ENCODE measurements at places on chromosomes 3 and 15.

DNA sequence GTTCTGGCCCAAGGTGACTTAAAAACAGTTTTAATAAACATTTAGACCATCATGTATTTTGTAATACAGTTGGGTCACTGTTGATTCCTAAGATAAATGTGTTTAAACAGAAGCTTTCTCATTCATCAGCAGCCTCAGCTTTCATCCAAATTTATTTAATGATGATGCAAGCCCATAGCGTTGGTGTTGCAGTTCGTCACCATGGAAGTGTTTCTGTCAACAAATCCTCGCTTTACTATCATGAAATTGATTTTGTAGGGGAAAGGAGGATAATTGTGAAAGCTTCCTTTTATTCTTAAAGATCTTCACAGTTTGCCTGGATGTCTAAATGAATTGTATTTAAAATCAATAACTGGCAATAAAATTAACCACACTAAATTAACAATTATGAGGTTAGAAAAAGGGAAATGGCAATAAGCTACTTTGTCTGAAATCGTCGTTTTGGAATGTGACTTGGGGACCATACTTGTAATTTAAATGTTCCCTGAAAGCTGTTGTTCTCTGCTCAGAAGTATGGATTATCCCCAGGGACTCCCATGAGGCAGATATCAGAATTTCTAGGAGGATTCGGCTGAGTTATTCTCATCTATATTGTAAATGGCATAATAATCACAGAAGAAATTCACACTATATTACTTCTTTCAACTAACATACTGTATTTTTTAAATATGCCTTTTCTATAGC, 29.0 kb downstream of the CMSS1 start:
- peak overlapping the region; percentile 7 for H3K4me3 ChIP-seq
- H3K4me1 ChIP-seq = peaks cover 3% of the 10 kb centered on the region
- H3K27me3 ChIP-seq = no peaks in the 10 kb centered on the region
- H3K36me3 ChIP-seq = peaks cover 42% of the 10 kb centered on the region
- DNase-seq = no peak

GRCh38 chr3:154151969-154152368, 30.8 kb downstream of the ARHGEF26 start:
- no peaks in the 10 kb centered on the region for H3K27me3 ChIP-seq
- no peak overlapping the region for H3K4me3 ChIP-seq
- H3K27ac ChIP-seq = no peak overlapping the region
- H3K4me1 ChIP-seq = no peaks in the 10 kb centered on the region
- peaks cover 21% of the 10 kb centered on the region for H3K36me3 ChIP-seq

DNA sequence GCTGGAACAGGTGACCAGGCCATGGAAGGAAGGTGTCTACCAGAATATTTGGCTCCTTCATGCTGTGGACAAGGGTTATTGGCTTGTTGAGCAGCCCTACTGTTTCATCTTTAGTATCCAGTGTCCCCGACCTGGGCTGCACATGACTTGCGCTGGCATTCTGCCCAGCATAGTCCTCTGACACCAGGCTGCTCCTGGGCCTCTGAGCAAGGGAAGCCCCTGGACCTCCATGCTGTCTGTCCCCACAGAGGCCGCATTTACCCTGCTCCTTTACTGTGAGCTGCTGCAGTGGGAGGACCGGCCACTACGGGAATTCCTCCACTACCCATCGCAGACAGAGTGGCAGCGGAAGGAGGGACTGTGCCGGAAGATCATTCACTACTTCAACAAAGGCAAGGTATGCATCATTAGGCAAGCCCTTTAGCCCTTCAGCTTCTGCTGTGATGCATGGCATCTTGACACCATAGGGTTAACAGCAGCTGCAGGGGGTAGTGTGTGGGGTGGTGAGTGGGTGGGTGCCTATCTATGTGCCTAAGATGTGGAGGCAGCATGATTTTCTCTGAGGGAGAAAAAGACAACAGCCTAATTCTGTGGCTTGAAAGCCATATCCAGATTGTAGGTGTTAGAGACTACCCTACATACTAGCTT, 44.0 kb upstream of the MANF start:
- no peaks in the 10 kb centered on the region for H3K36me3 ChIP-seq
- no peaks in the 10 kb centered on the region for H3K27me3 ChIP-seq
- peak overlapping the region; percentile 90 for H3K27ac ChIP-seq

DNA sequence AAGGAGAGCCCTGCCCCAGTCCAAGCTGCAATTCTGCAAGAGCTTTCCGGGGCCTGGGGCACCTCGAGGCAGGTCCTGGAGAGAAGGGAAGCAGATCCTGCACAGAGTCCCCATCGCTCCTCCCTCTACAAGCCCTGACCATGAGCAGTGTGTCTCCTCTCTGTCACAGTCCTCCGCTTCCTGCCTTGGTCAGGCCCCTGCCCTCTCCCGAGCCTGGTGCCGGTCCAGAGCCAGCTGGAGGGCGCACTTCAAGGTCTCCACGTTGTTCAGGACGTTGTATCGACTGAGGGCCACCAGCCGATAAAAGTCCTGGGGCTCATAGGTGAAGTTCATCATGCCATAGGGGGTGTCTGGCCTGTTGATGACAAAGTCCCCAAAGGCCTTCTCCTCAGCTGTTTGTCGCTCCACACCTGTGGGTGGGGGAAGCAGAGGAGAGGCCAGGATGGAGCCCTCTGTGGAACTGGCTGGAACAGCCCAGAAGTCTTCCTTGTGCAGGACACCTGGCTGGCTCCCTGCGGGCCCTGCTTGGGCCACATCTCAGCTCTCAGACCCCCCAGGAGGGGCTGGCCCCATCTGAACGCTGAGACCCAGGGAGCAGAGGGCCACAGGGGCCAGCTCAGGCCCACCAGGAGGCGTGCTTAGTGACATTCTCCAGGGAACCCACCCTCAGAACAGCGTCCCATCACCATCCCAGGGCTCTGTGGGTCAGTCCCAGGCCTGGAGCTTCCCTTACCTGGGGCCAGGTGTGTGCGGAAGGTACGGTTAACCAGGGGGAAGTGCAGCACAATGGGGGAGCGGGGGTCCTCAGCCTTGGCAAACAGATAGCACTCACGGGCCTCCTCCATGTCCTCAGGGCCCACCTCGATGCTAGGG, 14.4 kb downstream of the PLA2G4F start:
- no peaks in the 10 kb centered on the region for H3K27me3 ChIP-seq
- H3K4me1 ChIP-seq = no peaks in the 10 kb centered on the region
- no peak for DNase-seq
- no peaks in the 10 kb centered on the region for H3K36me3 ChIP-seq
- H3K27ac ChIP-seq = no peak overlapping the region
- no peak overlapping the region for H3K4me3 ChIP-seq

DNA sequence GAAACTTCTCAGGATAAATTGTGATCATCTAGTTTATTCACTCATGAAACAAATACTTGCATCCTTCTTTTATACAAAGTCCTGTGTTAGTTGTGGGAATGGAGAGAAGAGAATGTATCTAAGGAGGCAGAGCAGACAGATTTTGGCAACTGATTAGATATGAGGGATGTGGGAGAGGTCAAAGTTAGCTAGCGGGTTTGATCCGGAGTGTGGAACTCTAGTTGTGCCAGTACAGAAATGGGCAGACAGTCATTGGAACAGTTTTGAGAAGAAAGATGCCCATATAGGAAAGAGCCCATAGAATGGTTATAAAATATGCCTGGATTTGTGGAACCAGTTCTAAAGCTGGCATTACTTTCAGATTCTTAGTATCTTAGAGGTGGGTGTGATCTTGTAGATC, 141.1 kb downstream of the FNDC3B start:
- H3K27me3 ChIP-seq = no peaks in the 10 kb centered on the region
- H3K4me3 ChIP-seq = no peak overlapping the region
- H3K36me3 ChIP-seq = no peaks in the 10 kb centered on the region
- H3K27ac ChIP-seq = no peak overlapping the region
- no peak for DNase-seq
- peaks cover 6% of the 10 kb centered on the region for H3K4me1 ChIP-seq

GRCh38 chr3:30186741-30187219, 419.6 kb upstream of the TGFBR2 start:
- no peak for DNase-seq
- H3K27ac ChIP-seq = no peak overlapping the region
- no peaks in the 10 kb centered on the region for H3K4me1 ChIP-seq
- no peaks in the 10 kb centered on the region for H3K27me3 ChIP-seq
- H3K36me3 ChIP-seq = no peaks in the 10 kb centered on the region

GRCh38 chr3:79366414-79366813, 401.4 kb downstream of the ROBO1 start:
- no peaks in the 10 kb centered on the region for H3K36me3 ChIP-seq
- no peak overlapping the region for H3K27ac ChIP-seq
- no peaks in the 10 kb centered on the region for H3K4me1 ChIP-seq
- H3K27me3 ChIP-seq = no peaks in the 10 kb centered on the region

DNA sequence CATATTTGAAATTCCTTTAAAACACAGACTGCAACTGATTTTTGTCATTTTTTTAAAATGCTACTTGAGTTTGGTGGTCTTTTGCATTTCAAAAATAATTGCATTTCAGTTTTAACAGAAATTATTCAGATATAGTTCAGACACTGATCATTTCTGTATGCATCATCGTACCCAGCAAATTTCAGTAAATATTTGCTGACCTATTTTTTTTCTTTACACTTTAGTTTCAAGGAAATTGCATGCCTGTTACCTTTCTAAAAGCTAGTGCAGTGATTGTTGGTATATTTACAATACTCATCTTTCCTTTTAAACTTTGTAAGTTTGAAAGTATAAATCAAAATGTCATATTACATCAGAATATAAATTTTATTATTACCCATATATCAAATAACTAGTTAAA, 32.4 kb downstream of the ALCAM start:
- no peaks in the 10 kb centered on the region for H3K4me1 ChIP-seq
- DNase-seq = no peak
- no peak overlapping the region for H3K4me3 ChIP-seq
- H3K36me3 ChIP-seq = no peaks in the 10 kb centered on the region

GRCh38 chr3:190537146-190537545, 23.3 kb downstream of the IL1RAP start:
- no peaks in the 10 kb centered on the region for H3K27me3 ChIP-seq
- H3K4me1 ChIP-seq = no peaks in the 10 kb centered on the region
- no peak for DNase-seq
- H3K4me3 ChIP-seq = no peak overlapping the region

DNA sequence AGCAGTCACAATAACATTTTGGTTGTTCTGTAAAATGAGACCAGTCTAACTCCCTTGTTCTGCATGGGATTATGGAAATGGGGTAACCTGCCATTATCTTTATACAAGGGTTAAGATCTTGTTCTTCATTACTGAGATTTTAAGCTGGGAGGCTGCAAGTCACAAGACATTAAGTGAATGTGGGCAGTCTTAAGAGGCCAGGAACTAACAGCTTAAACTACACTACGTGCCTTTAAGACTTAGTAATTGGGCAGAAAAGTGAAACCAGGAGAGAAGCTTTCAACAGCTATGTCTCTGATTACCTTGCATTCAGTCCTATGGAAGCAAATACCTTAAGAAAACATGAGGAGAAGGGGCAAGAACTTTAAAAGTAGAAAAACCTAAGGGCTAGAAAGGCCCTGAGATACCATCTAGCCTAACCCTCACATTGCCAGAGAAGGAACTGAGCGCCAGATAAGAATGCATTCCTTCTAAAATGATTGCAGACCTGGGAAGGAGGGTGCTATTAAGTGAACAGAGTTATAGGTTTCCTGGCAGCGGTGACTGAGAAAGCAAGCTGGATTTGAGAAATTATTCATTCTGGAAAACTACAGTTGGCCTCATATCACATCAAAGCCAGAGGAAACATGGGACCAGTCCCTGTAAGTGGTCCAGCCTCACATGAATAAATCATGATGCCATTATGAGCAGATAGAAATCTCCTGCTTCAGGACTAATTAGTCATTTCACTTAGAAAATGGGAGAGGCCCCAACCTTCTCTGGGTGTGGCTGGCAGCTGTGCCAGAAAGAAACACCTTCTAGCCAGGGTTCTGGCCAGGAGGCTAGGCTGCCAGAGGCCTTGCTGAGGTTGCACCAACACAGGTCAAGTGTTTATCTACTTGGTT, 32.9 kb downstream of the DAPK2 start:
- no peak for DNase-seq
- no peaks in the 10 kb centered on the region for H3K27me3 ChIP-seq
- H3K4me1 ChIP-seq = no peaks in the 10 kb centered on the region
- H3K27ac ChIP-seq = no peak overlapping the region

DNA sequence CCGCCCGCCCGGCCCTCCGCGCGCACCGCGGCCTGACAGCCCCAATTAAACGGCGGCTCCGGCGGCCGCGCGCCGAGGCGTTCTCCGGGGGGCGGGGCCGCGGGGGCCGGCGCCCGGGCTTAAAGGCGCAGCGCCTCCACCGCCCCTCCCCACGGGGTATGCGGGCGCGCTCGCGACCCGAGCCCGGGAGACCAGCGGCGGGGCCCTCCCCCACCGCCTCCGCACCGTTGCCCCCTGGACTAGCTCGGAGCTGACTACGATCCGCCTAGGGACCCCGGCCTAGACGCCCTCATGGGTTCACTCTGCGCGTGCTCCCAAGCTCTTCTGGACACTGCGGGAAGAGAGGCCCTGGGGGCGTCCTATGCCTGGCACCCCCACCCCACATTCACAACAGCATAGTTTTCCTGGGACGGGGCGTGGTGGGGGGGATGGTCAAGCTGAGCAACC, at the start of gene DUSP7:
TSS of gene DUSP7 (minus strand) at position 51 of the 447 bp plus-strand sequence. CDS start 205 bp downstream, outside the sequence.
- H3K36me3 ChIP-seq = peaks cover 19% of the 10 kb centered on the region
- H3K4me1 ChIP-seq = peaks cover 22% of the 10 kb centered on the region
- H3K4me3 ChIP-seq = peak within 1 kb of the TSS; percentile 69
- DNase-seq = no peak

GRCh38 chr3:20975188-20975651, 775.8 kb downstream of the ZNF385D start:
- H3K4me3 ChIP-seq = no peak overlapping the region
- H3K27ac ChIP-seq = peak overlapping the region; percentile 57

GRCh38 chr3:190692256-190692655, 170.2 kb downstream of the GMNC start:
- DNase-seq = no peak
- no peak overlapping the region for H3K27ac ChIP-seq
- H3K36me3 ChIP-seq = no peaks in the 10 kb centered on the region
- H3K4me3 ChIP-seq = no peak overlapping the region

DNA sequence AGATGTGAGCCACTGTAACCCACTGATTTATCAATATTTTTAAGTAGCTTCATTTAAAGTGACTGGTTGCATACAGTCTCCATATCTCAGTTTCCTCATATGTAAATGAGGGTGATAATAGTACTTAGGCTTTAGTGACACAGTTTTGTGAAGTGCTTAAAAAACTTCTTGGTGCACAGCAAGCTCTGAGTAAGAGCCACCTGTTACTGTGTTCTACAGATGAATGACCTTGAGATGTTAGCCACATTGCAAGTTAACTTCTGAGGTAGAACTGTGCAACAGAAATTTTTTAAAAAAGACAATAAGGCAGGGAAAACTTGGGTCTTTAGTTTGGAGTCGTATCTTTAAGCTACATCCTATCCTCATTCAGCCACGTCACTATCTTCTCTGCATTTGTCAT, 43.1 kb downstream of the PCCB start:
- peaks cover 38% of the 10 kb centered on the region for H3K36me3 ChIP-seq
- no peak overlapping the region for H3K27ac ChIP-seq
- H3K4me3 ChIP-seq = no peak overlapping the region

All from ascending aorta (tissue), 2 donors.